Stimulated activated CD4-positive, alpha-beta T cell treated with anti-CD3 and anti-CD28 coated beads, Interleukin-4, amount 100 ng/mL, for 48 hours (primary cell): ENCODE measurements at places on chromosomes 4 and X.

- no peak for DNase-seq
Measured at GRCh38 chr4:102631616-102632015, 129.2 kb downstream of the MANBA start.

- DNase-seq: no peak
Measured at GRCh38 chrX:37468124-37468739, 103.2 kb upstream of the LANCL3 start.

DNA sequence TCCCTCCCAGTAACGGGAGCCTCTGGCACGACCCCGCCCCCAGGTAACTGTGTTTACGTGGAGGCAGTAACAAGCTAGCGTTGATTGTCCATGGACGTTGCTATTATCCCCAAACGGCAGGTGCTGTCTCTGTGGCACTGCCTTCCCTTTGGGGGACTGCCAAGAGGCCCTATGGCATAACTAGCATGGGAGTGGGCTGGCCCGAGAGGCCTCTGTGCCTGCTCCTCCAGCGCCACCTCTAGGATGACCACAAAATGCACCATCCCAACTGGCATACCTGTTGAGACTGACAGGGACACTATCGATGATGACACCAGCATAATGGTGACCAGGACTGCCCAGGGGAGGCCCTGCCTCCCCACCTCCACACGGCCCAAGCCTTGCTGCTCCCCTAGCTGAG is 1.5 kb downstream of the SRPK3 start:
- no peak for DNase-seq

DNA sequence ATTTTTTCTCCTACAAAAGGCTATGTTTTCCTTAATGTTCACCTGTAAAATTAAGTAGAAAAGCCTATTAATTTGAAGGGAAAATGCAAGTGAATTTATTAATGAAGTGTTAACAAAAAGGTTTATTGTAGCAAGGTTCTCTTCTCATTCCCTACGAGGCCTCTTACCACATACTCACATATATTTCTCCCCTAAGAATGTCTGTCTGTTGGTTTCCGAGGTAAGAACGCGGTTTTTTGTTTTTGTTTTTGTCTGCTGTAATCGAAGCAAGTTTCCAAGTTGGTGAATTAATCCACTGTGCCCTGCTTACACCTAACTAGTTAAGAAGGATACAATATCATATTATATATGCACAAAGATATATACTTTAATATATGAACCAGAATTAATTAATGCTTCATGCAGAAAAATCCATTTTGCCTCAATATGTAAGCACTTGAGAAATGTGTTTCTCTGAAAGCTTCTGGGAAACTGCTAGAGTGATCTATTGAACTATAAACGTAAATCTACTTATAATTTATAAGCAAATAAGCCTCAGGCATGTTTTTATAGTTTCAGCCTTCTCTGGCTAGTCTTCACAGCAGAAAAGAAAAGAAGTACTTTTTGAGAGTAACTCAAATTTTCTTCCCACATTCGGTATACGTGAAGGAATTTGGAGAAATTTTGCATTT is 120.8 kb downstream of the EGF start:
- DNase-seq: no peak

GRCh38 chr4:149835280-149835679 is 19.6 kb upstream of the IQCM start:
- no peak for DNase-seq

DNA sequence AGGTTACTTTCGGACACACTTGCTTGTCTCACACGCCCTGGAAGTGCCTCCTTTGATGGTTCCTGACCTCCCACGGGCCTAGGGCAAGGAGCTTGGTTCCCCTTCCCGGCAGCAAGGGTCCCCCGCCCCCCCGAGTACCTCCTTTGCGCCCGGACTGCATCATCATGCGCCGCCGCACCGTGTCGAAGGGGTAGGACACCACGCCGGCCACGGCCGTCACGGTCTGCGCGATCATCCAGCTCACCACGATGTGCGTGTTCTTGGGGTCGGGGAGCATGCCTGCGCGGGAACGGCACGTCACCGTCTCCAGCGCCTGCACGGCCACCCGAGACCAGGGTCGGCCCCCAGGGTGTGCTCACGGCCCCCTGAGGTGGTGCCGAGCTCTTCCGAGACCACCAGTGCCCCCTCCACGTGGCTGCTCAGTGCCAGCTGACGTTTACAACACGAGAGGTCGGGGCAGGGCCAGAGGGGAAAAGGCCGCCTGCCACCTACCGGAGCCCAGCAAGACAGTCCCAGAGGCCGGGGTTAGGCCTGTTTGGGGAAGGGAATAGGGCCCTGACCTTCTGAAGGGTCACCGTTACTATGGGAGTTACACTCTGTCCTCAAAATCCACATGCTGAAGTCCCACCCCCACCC is 4.7 kb downstream of the SLC25A6 start:
- no peak for DNase-seq

DNA sequence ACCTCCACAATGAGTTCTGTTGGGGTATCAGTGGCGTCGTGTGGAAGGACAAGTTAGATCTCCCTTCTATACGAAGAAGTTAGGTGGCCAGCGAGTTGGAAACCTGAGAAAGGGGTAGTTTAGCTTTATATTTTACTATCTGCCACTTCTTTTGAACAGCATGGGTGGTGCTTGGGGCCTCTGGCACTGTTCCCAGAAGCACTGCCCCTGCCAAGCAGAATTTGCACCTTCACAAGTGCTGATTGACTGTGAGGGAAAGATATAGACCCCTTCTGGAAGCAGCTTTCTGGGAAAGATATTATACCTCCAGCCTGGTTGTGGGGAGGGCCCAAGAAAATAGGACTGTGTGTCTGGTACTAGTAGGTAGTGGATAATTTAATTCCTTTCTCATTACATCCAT is 246.9 kb downstream of the FBXO8 start:
- DNase-seq: no peak

DNA sequence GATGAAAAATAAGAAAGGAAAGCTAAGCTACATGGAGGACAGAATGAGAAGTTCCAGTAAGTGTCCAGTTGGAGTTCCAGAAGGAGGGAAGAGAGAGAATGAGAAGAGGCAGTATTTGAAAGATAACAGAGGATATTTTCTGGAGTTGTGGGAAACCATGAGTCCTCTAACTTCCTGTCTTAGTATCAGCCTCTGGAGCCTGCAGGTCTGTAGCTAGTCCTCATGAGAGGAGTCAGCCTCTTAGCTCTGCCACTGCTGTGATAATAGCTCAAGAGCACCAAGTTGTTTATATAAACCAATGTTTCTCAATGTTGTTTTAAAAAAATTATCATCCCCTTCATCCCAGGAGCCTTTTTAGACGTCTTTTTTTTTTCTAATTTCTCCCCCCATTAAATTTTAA is 2.4 kb upstream of the PLAC1 start:
- DNase-seq: no peak

DNA sequence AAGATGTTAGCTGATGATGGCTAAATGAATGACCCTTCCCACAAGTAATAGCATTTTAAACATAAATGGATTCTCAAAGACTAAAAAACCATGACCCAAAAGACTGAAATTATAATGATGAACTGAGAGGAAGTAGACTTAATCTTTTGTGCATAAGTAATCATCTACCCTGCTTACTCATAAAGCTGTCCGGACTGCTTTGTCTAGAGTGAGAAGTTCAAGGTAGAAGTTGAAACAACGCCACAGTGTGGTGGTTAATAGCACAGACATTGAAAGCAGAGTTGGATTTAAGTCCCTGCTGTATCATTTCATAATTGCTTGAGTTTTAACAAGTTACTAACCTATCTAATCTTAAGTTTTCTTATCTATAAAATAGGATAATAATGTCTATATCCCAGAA is 346.6 kb downstream of the CENPC start:
- no peak for DNase-seq

- no peak for DNase-seq
Measured at GRCh38 chr4:109191216-109191615, 111.2 kb downstream of the COL25A1 start.
